ENCODE measurements at places on chromosomes 3 and 15. TPM values are rescaled to one million over a fixed set of nuclear protein-coding genes. Genes with fewer than 3 reads are reported as not detected.

Gene MTMR10
- total RNA-seq: 8.4 TPM

Gene WDR73
- 32.7 TPM for total RNA-seq

Gene TBC1D23
- total RNA-seq: 68.0 TPM

DNA sequence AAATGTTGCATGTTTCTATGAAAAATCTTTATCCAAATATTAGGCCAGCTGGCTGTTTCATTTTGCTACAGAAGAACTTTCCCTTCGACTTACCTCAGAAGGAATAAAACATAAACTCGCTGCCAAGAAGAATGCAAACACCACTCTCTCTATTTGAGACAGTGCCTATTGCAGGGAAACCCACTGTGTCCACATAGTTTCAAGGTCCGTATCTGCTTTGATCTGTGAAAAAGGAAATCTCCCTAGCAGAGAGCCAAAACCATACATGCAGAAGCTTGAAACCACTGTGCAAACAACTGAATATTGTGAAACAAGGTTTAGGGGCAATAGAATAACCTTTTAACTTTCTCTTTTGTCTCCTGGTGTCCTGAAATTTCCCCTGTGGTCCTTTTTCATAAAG is 35.0 kb upstream of the CAPN7 start:
- no peak for DNase-seq

DNA sequence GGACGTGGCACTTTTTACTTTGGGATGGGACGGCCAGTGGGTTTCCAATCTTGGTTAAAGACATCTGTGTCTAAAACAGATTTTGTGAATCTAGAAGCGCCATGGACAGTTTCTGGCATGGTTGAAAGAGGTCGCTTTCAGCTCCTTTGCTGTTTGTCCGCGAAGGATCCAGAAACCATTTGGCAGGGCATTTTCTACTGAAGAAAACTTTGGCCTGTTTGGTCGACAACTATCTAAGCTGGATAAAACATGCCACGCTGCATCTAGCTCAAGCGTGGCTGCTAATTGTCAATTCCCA is 730 bp upstream of the RORA start:
- no peak for DNase-seq

Gene FOXB1
- not detected for total RNA-seq

Measured in RPMI7951 (cell line).